ENCODE measurements at places on chromosomes 1 and 21.

GRCh38 chr1:204572923-204573922 is 57.0 kb downstream of the MDM4 start:
- no peak for DNase-seq

GRCh38 chr1:84959294-84959693 is 37.6 kb downstream of the MCOLN2 start:
- no peak for DNase-seq

- no peak for DNase-seq
These were observed 12.8 kb upstream of the FOXO6 start for GRCh38 chr1:41348394-41348793.

- peak; percentile 62 for DNase-seq
These were observed 60.3 kb upstream of the KRTAP19-8 start for GRCh38 chr21:31098576-31099005.

- DNase-seq, result no peak
These were observed 15.9 kb downstream of the RCAN1 start for GRCh38 chr21:34598931-34599400.

DNA sequence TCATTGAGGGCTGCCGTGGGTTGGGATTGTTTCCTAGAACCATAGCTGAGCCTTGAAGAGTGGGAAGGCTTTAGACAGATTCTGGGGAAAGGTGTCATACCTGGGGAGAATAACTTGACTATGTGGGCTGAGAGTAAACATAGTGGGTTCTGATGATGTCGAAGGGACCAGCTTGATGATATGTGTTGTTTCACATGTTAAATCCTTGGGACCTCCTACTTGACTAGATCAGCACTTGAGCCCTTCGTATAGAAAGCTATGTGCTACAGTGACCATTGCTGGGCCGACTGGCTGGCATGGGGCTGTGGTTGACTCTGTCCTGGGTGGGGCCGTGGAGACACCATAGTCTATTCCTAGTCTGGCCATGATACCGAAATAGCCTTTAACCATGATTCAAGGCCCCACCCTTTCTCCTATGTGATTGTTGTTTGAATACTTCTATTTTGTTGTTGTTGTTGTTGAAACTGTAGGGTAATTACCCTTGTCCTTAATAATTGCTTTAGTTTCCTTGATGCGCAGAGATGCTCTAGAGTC is 423.5 kb downstream of the CAMTA1 start:
- no peak for DNase-seq
